Activated T-helper 1 cell treated with anti-CD3 and anti-CD28 coated beads, Interleukin-2, amount 50 U/mL, for 16 hours (primary cell): ENCODE measurements at places on chromosomes 4 and X.

GRCh38 chr4:6469898-6470501 is 2.4 kb downstream of the PPP2R2C start:
- no peak for DNase-seq

GRCh38 chr4:17562157-17562556 is 14.8 kb upstream of the LAP3 start:
- no peak for DNase-seq

GRCh38 chr4:140151699-140152012 is 2.3 kb downstream of the MAML3 start:
- no peak for DNase-seq

GRCh38 chrX:26631385-26631784 is 415.4 kb downstream of the MAGEB5 start:
- no peak for DNase-seq

DNA sequence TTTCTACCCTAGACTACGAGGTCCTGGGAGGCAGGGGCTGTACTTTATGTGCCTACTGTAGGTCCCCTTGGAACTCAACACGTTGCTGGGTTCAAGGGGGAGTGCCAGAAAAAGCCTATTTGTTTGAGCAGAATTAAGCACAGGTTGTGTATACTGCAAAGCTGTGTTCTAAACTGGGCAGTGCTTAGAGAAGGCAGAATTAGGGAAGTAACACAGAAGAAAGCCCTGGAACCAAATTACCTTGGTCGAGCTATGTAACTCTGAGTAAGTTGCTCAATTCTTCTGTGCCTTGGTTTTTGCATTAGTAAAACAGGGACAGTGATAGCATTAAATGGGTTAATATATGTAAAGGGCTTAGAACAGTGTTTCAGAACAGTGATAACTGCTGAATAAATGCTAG is 245.0 kb upstream of the SFRP2 start:
- DNase-seq = no peak

GRCh38 chr4:2066011-2066551 is 7.0 kb downstream of the NAT8L start:
- DNase-seq = no peak

GRCh38 chrX:40483502-40483901 is 97.3 kb upstream of the ATP6AP2 start:
- DNase-seq = no peak

GRCh38 chrX:53939127-53939526 is 105.1 kb downstream of the PHF8 start:
- DNase-seq = no peak

DNA sequence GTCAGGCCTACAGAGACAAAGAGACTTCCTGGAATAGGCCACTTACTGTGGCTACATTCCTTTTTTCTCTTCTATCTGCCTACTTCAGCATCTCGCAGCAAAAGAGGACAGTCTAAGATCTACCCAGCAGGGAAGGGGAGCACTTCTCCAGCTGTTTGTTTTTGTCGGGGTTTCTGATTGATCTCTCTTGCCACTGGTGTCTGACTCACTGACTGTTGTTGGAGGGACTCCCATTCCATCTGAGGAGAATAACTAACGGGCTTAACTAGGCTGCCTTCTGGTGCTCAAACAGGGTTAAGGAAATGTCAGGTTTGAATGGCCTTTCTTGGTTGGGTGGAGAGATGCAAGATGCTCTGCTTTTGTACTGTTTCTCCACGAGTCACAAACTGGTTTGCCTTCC is 100.2 kb upstream of the TMEM164 start:
- no peak for DNase-seq

- no peak for DNase-seq
Measured at GRCh38 chr4:33975995-33976394, 2268.3 kb downstream of the ARAP2 start.

- no peak for DNase-seq
Measured at GRCh38 chr4:37981425-37981824, 21.2 kb downstream of the PTTG2 start.

DNA sequence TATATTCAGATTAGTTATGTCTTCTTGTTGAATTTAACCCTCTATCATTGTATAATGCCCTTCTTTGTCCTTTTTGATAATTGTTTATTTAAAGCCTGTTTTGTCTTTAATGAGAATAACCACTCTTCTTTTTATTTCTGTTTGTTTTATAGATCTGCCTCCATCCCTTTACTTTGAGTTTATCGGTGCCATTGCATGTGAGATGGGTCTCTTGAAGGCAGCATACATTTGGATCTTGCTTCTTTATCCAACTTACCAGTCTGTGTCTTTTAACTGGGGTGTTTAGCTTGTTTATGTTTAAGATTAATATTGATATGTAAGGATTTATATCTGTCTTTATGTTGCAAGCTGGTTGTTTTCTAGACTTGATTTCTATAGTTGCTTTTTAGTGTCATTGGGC is 115.8 kb downstream of the RTL3 start:
- DNase-seq = no peak

DNA sequence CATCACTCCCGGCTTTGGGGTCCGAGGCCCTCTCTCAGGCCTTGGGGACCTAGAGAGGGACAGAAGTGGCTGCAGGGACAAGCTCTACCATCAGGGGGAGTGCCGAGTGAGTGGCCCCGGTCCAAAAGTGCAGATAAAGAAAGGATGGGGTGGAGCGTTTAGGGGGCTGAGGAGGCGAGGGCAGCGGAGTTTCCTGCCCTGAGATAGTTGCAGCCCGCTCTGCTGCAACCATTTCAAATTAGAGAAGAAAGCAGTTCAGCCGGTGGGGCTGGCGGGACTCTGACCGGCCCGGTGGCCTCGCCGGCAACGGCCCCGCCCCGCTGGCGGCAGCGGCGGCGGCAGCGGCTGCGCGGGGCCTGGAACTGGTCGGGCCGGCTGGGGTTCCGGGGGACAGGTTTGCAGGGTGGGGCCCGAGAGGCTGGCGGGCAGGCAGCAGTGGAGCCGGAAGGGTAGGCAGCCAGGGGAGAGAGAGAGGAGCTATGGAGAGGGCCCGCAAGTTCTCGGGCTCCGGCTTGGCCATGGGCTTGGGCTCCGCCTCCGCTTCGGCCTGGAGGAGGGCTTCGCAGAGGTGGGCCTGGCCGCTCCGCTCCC is 7.6 kb downstream of the DLG3 start:
- no peak for DNase-seq

GRCh38 chr4:40492691-40493090 is 137.0 kb downstream of the RBM47 start:
- DNase-seq = no peak

GRCh38 chrX:151828439-151829080 is 84.1 kb upstream of the MAGEA4 start:
- DNase-seq = no peak

DNA sequence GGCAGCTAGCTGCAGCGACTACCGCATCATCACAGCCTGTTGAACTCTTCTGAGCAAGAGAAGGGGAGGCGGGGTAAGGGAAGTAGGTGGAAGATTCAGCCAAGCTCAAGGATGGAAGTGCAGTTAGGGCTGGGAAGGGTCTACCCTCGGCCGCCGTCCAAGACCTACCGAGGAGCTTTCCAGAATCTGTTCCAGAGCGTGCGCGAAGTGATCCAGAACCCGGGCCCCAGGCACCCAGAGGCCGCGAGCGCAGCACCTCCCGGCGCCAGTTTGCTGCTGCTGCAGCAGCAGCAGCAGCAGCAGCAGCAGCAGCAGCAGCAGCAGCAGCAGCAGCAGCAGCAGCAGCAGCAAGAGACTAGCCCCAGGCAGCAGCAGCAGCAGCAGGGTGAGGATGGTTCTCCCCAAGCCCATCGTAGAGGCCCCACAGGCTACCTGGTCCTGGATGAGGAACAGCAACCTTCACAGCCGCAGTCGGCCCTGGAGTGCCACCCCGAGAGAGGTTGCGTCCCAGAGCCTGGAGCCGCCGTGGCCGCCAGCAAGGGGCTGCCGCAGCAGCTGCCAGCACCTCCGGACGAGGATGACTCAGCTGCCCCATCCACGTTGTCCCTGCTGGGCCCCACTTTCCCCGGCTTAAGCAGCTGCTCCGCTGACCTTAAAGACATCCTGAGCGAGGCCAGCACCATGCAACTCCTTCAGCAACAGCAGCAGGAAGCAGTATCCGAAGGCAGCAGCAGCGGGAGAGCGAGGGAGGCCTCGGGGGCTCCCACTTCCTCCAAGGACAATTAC is 1.4 kb downstream of the AR start:
- no peak for DNase-seq

- peak; percentile 26 for DNase-seq
Measured at GRCh38 chr4:103075894-103076746, 441 bp downstream of the SLC9B2 start.

DNA sequence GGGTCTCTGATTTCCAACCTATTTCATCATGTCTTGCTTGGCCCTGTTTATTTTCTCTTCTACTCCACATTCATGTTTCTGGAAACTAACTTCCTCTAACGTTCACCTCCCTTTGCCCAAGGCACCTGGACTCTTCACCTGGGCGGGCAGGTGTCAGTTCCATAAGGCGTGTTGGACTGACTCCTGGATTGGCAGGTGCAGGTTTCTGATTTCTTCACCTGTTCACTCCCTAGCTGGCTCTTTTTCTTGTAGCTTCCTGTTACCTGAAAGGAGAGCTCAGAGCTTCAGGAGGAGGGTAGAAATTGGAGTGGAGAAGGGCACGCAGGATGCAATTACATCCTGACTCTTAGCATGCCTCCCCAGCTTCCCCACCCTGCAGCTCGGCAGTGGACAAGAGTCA is 350.8 kb upstream of the KLF3 start:
- DNase-seq = no peak

DNA sequence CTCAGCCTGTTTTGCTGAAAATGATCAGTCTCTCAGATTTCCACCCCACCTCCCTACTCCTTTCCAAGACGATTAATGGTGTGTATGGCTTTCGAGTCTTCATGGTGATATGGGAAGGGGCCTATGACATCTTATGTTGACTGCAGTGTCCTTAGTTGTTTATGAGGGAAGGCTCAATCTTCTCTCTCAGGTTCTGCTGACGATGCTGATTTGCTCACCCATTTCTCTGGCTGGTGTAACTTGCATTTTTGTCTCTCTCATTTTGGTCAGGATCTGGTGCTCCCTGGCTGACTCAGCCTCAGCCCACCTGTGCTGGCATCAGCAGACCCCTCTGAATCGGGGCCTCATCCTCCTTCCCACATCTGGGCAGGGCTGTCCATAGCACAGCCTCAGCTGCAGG is 31.4 kb upstream of the XAGE2 start:
- DNase-seq = no peak
